AG08395 (cell line): ENCODE measurements at places on chromosomes 1 and 21.

DNA sequence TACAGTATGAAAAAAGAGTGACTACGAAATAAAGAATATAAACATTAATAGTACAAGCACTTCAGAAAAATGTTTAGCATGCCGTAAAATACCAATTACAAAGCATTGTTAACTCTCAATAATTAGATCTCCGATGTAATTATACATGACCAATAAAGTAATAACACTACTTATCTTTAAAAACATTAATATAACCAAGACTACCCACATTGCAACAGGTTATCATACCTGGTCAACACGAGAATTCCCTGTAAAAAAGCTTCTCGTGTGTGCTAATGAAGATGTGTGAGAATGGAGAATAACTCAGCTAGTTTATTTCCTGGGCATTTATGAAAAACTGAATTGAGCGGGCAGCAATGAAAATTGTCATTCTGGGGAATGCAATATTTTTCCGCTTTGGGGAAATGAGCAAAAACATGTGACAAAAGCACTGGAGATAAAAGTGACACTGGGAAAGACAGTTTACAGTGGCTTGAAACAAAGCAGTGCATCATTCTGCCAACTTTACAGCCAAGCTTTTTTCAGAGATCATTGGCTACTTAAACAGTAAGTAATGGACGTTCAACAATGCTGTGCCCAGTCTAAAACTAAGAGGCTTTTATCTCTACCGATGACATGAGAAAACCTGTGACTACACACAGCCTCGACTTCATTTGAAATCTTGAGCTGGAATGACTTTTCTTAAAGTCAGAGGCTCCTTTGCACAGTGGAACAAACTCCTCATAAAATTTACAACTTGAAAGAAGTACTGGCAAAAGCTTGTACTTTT lies 34.7 kb downstream of the ITPKB start:
- DNase-seq = no peak

DNA sequence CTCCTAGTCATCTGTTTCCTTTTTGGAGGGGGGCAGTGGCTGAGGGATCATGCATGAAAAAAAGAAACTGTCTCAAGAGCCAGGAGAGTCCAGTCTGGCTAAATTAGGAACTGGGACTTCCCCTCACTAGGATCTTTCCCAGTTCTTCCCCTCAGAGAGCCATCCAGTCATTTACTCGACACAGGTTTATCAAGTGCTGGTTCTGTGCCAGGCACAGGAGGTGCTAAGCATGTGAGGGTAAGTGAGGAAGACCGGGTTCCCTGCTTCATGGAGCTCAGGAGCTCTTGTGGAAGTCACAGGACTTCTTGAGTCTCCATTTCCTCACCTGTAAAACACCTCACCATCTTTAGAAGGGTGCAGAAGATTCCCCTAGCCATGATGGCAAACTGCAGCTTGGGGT lies 8.6 kb upstream of the NUAK2 start:
- DNase-seq = no peak

- no peak for DNase-seq
Measured at GRCh38 chr1:194731025-194731424, 1544.6 kb upstream of the B3GALT2 start.

DNA sequence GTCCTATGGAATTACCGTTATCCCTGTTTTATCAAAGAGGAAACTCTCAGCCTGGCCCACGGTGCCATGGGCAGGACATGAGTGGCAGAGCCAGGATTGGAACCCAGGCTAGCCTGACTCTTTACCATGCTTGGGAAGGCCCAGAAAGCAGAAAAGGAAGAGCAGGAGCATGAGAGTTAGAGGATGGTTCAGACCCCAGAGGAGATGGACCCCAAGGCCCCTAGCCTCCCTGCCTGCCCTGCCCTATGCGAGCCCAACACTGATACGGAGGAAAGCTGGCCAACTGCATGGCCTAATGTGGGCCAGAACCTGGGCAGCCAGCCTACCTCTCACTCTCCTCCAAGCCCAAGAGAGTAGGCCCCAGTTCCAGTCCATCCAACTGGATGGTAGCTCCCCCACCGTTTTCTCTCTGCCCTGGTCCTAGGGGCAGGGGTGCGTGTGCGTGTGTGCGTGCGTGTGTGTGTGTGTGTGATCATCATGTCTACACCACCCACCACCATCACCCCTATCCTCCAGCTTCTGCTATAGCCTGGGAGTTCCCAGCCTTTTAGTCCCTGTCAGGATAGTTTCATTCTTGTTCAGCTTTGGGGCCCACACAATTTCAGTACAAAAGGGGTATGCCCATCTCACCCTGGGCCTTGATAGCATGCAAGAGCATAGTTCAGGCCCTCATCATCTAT lies 15.4 kb upstream of the MEX3A start:
- DNase-seq = no peak

DNA sequence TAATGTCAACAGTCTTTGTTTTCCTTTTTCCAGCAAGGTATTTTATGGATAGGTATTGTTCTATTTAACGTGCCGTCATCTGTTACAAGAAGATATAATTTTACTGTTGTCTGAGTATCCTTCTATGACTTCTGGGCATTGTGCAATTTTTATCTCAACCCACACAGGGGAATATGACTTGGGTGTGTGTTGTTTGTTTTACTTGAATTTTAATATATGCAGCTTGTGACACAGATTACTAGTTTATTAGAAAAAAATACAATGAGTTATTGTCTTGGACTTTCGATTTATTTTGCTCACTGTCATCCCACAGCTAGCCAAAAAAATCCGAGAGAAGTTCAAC lies 111.9 kb downstream of the CACHD1 start:
- DNase-seq = no peak

DNA sequence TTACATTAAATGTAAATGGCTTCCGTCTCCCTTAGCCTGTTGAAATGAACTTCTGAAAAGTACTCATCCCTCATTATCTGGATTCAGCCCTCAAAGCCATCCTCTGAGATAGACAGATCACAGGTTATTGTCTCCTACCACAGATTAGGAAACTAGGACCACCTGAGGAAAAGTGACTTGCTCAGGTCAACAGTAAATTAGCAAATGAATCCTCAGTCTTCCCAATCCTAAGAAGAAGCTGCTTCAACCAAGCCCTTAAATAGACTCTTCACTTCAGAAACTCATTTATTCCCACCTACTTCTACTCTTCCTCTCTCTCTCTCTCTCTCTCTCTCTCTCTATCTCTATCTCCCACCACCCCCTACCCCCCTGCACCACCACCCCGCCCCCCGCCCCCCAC lies 152.3 kb downstream of the DMRTA2 start:
- DNase-seq = no peak

- no peak for DNase-seq
Measured at GRCh38 chr1:198151688-198152087, 5.1 kb upstream of the NEK7 start.

- no peak for DNase-seq
Measured at GRCh38 chr1:159239551-159240220, 35.0 kb downstream of the ACKR1 start.

DNA sequence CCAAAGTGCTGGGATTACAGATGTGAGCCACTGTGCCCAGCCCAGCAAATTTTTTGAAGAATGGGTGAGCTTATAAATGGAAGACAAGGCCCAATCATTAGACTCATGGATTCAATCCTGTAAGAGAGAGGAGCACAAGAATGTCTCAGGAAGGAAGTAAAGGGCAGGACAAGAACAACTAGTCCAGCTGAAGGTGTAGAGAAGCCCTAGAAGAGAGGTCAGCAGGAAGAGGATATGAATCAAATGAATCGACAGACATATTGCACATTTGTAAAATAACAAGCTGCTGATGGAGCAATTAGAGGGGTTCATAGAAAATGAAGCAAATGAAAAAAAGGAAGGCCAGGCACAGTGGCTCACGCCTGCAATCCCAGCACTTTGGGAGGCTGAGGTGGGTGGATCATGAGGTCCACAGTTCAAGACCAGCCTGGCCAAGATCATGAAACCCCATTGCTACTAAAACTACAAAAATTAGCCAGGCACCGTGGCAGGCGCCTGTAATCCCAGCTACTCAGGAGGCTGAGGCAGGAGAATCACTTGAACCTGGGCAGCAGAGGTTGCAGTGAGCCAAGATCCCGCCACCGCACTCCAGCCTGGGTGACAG lies 74.9 kb downstream of the MIS18A start:
- DNase-seq = no peak
